Activated naive CD4-positive, alpha-beta T cell treated with anti-CD3 and anti-CD28 coated beads for 36 hours (primary cell): ENCODE measurements at places on chromosomes 7 and 10.

DNA sequence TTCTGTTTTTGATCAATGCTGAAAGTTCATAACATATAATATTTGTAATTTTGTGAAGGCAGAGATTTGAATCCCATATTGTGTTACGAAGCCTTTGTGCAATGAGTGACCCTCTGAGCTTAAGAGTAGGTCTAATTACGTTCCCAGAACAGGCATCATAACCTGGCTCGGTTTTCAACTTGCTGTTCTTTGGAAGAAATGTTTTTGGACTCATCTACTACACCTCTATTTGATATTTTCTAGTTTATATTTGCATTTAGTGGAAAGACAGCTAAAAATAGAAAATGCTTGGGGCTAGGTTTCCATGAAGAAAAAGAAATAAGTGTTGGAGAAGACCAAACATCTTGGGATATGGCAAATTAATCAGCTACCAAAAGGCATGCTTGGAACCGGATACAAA lies 234.8 kb downstream of the AGMO start:
- DNase-seq = no peak

DNA sequence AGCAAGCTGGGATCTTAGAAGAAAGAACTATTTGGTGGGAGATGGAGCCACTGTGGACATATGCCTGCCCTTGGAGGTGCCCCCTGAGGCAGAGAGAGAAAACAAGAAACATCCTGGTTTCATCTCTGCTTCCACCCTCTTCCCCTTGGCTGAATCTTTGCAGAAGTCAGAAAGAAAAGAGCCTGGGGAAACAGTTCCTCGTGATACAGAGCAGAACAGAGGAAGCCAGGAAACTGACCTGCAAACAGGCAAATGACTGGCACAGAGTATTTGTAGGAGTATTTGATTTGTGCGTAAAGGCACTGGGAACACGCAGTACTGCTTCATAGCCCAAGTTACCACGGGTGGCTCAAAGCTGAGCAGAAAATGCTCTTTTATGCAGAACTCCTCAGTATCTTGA lies 7.0 kb upstream of the KEL start:
- no peak for DNase-seq

DNA sequence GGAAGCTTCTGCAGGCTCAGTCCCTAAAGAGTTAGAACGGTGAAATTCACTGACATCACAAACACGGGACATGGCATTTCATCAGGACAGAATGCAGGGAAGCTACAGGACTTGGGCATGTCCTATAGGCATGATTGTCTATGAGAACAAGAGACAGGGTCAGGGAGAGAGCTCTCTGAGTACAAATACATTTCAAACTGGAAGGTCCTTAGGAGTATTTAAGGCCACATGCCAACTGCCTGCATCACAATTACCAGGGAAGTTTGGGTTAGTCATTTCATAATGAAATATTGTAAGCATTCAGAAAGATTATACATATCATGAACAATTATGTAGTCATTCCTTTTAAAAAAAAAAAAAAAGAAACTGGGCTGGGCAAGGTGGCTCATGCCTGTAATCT lies 71.3 kb downstream of the CREB3L2 start:
- no peak for DNase-seq

DNA sequence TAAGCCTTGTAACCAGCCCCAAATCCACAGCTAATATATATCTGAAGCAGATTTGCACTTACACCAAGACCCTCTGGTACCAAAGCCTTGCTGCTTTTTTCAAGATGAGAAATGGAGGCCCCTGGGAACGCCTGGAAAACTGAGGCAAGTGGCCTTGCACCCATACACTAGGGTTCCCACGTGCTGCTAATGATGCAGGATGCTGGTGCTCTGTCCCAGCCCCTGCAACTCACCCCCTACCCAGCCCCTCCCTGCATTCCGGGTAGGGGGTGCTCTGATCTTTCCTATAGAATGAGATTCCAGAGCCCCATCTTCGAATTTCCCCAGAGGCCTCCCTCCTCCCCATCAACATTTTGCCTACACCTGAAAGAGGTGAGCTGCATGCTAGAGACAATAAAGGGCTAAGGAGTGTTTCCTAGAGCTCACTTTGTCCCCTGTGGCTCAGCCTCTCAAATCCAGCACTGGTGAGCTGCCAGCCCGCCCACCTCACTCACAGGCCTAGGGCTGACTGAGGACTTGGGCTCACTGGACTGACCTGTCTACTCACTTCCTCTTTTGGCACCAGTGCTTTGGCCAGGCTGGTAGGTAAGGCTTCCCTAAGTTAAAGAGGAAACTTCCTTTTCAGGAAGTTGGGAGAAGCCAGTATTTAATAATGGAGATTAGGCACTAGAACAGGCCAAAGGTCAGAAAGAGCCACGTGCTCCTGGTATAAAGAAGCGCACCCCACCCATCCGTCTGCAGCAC lies 9.8 kb downstream of the RBP4 start:
- DNase-seq = no peak
